Iris pigment epithelial cell (primary cell): ENCODE measurements at places on chromosomes 6 and 20.

DNA sequence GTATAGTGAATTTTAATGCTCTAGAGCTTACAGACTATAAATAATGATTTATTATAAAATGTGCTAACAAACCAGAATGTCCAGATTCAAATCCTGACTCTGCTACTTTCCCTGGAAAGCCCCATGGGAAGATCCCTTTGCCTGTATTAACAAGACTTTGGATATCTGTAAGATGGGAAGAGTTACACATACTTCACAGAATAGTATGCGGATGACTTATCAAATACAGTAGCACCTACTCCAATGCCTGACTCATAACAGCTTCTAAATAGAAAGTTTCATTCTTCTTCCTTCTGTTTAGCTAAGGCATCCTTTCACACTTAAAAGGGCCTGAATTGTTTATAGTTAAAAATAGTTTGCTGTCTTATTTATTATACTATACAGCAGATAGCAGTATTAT is 166.3 kb downstream of the KCNQ5 start:
- peak; percentile 77 for DNase-seq

GRCh38 chr20:59939879-59940128 is 301 bp downstream of the PPP1R3D start:
- DNase-seq, result no peak

GRCh38 chr6:67642582-67642981 is 992.5 kb upstream of the ADGRB3 start:
- DNase-seq, result no peak

GRCh38 chr6:158853880-158854213 is 34.7 kb upstream of the EZR start:
- DNase-seq, result no peak

- DNase-seq, result no peak
Observed at GRCh38 chr6:71490876-71491275, 202.3 kb downstream of the OGFRL1 start.

DNA sequence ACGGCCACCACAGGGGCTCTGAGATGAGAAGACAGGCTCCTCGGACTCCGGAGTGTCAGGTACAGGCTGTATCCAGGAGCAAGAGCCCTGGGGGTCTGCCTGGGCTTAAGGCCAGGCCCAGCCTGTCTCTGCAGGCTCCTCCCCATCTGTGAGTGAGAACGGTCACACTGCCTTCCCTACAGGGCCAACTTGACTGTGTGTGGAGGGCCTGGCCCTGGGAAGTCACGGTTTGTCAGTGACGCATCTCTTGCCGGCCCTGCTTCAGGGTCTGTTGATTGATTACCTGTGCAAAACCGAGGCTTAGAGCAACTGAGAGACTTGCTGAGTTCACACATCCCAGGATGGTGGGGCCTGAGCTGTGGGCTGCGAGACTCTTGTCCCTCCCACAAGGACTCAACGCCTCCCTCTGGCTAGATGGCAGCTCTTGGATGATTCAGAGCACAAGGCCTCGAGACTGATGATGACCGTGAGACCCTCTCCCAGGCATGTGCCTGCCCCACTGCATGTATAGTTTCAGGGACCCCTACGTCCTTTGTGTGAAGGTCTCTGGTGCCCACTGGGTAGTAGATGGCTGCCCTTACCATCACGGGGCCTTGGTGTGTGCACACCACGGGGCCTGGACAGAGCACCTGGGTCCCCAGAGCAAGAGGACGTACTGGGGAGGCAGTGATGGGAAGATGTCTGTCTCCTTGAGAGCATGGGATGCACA is 5.9 kb downstream of the RBM38 start:
- DNase-seq, result no peak

DNA sequence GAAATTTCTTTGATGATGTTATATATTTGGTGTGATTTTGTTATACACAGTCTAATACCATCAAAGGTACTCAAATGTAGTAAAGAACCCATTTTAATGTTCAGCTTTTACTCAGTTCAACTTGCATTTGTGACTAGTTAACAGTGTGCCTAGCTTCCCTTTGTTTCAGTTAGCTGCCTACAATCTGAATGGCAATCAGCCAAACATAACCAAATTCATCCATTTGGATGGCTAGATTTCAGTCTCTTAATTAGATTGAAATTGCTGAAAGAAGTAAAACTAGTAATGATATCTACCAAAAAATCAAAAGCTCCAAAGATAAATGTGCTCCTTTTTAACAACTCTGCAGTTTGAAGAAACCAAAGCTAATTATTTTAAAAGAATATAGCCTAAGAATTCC is 6.9 kb downstream of the EPHA7 start:
- no peak for DNase-seq

GRCh38 chr6:168559574-168560098 is 118.7 kb downstream of the SMOC2 start:
- DNase-seq, result no peak

DNA sequence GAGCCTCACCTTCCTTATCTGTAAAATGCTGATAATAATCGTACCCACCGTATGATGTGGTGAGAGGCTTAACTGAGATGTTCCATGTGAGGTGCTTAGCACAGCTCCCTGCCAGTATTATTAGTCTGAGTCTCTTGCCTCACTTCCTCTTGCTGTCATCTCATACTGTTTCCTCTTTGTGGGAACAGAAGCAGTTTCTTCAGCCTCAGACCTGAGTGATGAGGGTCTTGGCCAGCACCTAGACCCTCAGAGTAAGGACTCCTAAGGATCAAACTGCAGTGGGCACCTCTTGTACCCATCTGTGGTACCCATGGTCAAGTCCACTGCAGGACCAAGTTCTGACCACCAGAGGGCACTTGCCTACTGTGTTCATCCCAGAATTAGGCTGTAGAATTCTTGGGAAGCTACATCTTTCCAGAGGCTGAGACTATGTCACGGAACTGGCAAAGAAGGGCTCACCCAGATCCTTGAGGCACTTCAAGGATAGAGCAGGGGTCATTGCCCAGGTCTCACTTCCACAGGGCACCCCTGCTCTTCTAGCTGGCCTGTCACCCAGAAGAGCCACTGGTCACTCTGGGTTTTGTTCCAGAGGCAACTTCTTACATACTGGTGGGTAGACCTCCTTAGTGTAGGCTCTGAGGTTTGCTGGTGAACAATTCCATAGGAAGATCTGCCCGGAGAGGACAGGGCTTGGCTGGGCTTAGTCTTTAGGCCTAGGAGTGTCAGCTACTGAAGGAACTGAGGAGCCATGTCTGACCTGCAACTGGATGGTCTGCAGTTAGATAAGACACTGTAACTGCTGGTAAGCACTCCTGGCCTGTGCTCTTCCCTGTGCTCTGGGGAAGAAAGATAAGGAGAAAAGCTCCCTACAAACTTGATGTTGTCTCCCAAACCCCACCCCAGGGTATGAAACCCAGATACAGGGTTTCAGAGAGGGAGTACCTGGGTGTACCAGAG is 20.6 kb upstream of the SGK2 start:
- peak; percentile 39 for DNase-seq

GRCh38 chr6:161446296-161446925 is 172.6 kb upstream of the AGPAT4 start:
- DNase-seq, result no peak

GRCh38 chr6:153162646-153163045 is 31.6 kb upstream of the RGS17 start:
- peak; percentile 53 for DNase-seq

DNA sequence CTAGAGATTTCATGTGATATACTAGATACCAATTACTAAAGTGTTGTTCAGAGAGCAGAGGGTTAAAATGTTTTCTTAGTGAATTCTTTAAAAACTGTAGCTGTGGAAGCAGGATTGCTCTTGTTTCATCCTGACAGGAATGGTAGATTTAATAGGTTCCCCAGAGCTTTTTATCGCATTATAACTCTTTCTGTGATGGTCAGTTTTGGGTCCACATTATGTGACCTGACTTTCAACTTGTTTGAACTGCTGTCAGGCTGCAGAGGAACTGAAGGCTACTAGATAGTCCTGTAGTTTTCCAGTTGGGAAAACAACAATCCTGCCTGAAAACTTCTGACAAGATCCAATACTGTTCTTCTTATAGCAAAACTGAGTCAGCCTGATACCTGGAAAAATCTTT is 329.3 kb upstream of the FLRT3 start:
- DNase-seq, result no peak

GRCh38 chr6:150478656-150479545 is 110.1 kb downstream of the IYD start:
- no peak for DNase-seq

DNA sequence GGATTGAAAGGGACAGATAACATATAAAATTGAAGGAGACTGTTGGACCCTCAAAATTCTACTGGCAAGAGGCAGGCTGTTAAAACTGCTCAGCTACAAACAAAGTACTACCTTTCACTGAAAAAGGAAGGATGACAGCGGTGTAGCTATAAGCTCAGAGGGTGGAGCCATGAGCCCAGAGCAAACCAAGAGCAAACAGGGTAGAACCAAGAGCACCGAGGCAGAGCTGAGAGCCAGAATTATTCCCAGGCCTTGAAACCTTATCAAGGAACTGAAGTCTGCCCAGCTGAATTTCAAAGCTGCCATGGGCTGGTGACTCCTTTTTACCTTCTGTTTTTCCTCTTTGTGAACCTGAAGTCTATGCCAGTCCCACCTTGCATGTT is 74.7 kb upstream of the SLC4A11 start:
- DNase-seq, result peak; percentile 27
